ENCODE measurements at places on chromosomes 5 and 9. TPM values are rescaled to one million over a fixed set of nuclear protein-coding genes. Genes with fewer than 3 reads are reported as not detected.

The SARDH gene
- 1.8 TPM for polyA plus RNA-seq

The CARTPT gene
- polyA plus RNA-seq, result not detected

The PTGDS gene
- polyA plus RNA-seq, result 19.4 TPM

The CDH9 gene
- not detected for polyA plus RNA-seq

The FRMD3 gene
- polyA plus RNA-seq, result 0.75 TPM

The LURAP1L gene
- polyA plus RNA-seq, result 24.9 TPM

The BTNL3 gene
- polyA plus RNA-seq, result 1.8 TPM

The FOXI1 gene
- polyA plus RNA-seq, result 0.10 TPM

The DAB2IP gene
- 25.2 TPM for polyA plus RNA-seq

The ANKRD31 gene
- 0.08 TPM for polyA plus RNA-seq

The GLRA1 gene
- not detected for polyA plus RNA-seq

The PGM5 gene
- polyA plus RNA-seq, result 4.3 TPM

The BARHL1 gene
- not detected for polyA plus RNA-seq

The PPP3R2 gene
- polyA plus RNA-seq, result not detected

The CDHR2 gene
- polyA plus RNA-seq, result 0.10 TPM

The GRM6 gene
- polyA plus RNA-seq, result not detected

The SHOC1 gene
- 0.44 TPM for polyA plus RNA-seq

The RASGRF2 gene
- polyA plus RNA-seq, result 1.4 TPM

The NRG2 gene
- polyA plus RNA-seq, result 0.41 TPM

The RNF224 gene
- polyA plus RNA-seq, result 0.24 TPM

The SH3RF2 gene
- polyA plus RNA-seq, result 7.2 TPM

The S100Z gene
- 1.7 TPM for polyA plus RNA-seq

The TIGD6 gene
- 3.0 TPM for polyA plus RNA-seq

The MAN1B1 gene
- 56.9 TPM for polyA plus RNA-seq

The OR1J2 gene
- polyA plus RNA-seq, result not detected

The CCDC192 gene
- polyA plus RNA-seq, result 0.47 TPM

The IL9 gene
- polyA plus RNA-seq, result not detected

The TTC23L gene
- polyA plus RNA-seq, result 0.51 TPM

The DMRT2 gene
- polyA plus RNA-seq, result 0.62 TPM

The F2R gene
- polyA plus RNA-seq, result 13.5 TPM

The GARNL3 gene
- 1.8 TPM for polyA plus RNA-seq

The IGFBPL1 gene
- 0.24 TPM for polyA plus RNA-seq

The FANCG gene
- polyA plus RNA-seq, result 7.2 TPM

The ORM2 gene
- 70.2 TPM for polyA plus RNA-seq

The NDUFAF2 gene
- polyA plus RNA-seq, result 68.8 TPM

The DAPK1 gene
- polyA plus RNA-seq, result 33.0 TPM

The HCN1 gene
- polyA plus RNA-seq, result 0.01 TPM

The C5orf52 gene
- polyA plus RNA-seq, result 0.09 TPM

The DBN1 gene
- polyA plus RNA-seq, result 18.7 TPM

The SLC27A4 gene
- 29.7 TPM for polyA plus RNA-seq

The ZNF618 gene
- polyA plus RNA-seq, result 1.6 TPM

The UAP1L1 gene
- 19.7 TPM for polyA plus RNA-seq

The CCNJL gene
- 16.5 TPM for polyA plus RNA-seq

The TYRP1 gene
- polyA plus RNA-seq, result 1.1 TPM

The BSPRY gene
- 12.7 TPM for polyA plus RNA-seq

The CCL28 gene
- polyA plus RNA-seq, result 7.0 TPM

The SPINK4 gene
- not detected for polyA plus RNA-seq

The LHX6 gene
- polyA plus RNA-seq, result 5.0 TPM

The STKLD1 gene
- 0.40 TPM for polyA plus RNA-seq

The SPATA31A3 gene
- not detected for polyA plus RNA-seq

The ACSL6 gene
- 0.10 TPM for polyA plus RNA-seq

The FGF1 gene
- polyA plus RNA-seq, result 1.1 TPM

The PDGFRB gene
- 46.5 TPM for polyA plus RNA-seq

The CORO2A gene
- polyA plus RNA-seq, result 6.8 TPM

The CDC20B gene
- 0.28 TPM for polyA plus RNA-seq

The ZNF622 gene
- 31.1 TPM for polyA plus RNA-seq

The PPP6C gene
- polyA plus RNA-seq, result 20.8 TPM

The CDKN2B-AS1 gene
- polyA plus RNA-seq, result 0.61 TPM

The SIT1 gene
- polyA plus RNA-seq, result 0.87 TPM
